ENCODE measurements at places on chromosomes 1 and 21.

DNA sequence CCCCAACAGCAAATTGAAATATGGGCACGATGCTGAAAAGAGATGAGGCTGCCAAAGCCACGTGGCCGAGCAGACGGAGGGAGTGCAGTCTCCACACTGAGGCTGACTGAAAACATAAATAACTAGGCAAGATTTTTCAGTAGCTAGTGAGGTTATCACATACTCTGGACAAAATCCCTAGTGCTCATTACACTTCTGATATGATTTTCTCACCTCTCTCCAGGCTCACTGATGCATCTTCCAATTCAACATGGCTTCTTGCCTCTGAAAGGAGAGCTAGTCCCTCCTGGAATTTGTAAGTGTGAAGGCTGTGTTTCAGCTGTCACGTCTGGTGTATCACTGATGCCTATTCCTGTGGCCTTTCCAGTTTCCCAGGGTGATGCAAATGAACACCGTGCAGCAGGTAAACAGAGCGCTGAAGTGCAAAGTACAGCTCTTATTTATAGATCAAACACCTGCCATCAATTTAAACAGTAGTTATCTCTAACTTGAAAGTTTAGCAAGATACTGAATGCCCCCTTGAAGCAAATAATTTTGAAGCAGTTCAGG is 656.1 kb downstream of the KIF26B start:
- no peak for DNase-seq

GRCh38 chr1:229114315-229114714 is 156.6 kb upstream of the RAB4A start:
- DNase-seq: no peak

DNA sequence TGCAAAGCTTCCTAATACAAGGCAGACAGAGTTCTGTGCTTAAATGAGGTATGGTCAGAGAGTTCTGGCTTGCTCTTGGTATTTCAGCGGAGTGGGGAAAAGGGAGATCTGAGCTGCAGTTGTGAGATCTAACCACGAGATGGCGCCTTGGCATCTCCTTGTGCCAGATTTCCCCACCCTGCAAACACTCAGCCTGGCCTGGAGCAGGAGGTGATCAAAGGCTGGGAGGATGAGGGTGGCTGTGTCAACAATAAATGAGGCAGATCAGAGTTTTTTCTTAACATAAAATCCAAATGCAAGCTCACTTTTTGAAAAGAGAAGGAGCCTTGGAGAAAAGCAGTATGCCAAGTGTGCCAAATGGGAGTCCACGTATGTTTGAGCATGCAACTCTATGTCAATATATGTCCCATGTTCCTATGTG is 4.1 kb upstream of the TFAP2E start:
- DNase-seq: peak; percentile 34

DNA sequence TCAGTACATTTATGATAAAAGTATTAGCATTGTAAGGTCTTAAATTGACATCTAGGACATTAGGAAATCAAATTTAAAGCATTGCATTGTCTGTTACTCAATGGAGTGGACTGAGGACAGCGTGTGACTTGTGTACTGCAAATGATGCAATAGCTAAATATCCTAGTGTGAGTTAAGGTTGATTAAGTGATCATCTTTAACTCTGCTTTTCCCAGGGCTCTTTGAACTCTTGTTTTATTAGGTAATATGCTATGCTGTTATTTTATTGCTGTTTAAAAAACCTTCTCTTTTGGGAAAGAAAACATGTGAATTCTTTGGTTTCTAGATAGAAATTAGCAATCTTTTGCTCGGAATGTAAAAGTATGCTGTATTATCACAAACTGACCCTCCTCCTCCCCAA is 38.6 kb downstream of the NFIA start:
- no peak for DNase-seq

GRCh38 chr1:211531194-211532087 is 39.5 kb upstream of the RD3 start:
- no peak for DNase-seq

DNA sequence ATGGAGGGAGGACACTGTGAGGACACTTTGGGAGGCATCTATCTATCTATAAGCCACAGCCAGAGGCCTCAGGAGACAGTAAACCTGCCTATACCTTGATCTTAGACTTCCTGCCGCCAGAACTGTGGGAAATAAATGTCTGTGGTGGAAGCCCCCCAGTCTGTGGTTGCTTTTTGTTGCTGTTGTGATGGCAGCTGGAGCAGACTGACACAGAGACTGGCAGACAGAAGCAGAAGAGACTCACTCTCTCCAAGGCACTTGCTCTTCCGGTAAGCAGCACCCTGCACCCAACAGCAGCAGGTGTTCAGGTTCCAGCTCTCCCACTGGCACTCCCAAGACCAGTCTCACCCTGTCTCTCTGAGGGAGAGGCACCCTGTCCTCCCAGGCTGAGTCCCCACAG is 297.6 kb downstream of the TTLL7 start:
- DNase-seq: no peak
